ENCODE measurements at places on chromosomes 2 and 18.

DNA sequence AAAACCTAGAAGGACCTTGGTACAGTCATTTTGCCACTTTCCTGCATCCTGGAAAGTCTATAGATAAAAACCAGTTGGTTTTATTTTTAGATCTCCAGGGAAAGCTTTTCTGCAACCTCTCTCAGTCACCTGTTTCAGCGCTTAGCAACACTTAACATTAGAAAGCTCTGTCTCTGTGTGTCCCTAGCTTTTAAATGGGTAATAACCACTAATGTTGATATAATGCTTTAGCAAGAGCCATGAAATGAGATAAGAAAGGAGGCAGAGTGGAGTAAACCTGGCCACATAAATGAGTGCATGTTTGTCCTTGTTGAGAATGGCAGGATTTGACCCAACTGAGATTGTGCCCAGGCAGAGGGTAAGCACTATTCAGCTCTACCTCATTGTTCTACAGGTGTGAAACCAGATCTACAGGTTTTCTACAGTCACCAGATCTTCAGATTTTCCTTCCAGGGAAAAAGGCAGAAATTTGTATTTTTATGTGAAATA is 44.8 kb downstream of the MARCHF4 start:
- DNase-seq, result no peak

DNA sequence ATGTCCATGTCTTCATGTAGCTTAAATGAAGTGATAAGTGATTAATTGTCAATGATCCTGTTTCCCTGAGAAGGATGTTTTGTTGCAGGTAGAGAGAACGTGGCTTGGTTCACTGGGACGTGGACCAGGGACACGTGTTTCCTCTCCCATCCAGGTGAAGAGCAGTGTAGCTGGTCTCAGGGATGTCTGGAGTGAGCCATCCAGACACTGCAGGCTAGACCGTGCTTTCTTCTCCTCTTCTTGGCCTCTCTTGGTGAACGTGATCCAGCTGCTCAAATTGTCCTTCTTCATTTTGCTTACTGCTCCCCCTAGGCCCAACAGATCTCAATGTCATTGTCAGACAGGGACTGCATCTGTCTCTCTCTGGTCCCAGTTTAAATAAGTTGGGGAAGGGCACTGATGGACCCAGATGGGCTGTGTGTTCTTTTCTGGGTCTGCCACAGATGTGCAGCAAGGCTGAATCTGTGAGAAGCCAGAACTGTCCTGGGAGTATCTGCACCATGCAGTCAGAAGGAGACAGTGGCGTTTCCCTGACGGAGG is 263.8 kb downstream of the CYRIA start:
- DNase-seq, result no peak

DNA sequence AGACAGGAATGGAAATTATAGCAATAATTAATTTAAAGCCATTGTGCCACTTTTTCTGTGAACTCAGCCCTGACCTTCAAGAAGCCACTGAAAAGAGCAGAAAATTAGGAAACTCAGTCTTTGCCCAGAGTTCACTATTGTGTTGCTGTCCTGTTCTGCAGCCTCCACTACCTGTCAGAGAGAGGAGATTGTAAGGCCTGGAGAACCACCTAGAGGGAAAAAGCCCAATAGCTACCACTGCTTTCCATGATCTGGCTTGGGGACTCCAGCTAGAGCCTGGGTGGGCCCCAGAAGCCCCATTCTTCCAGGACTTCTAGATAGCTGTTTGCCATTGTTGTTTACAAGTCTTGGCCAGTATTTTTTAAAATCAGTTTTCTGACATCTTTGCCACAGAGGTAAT is 176.1 kb upstream of the KLF7 start:
- DNase-seq, result no peak

DNA sequence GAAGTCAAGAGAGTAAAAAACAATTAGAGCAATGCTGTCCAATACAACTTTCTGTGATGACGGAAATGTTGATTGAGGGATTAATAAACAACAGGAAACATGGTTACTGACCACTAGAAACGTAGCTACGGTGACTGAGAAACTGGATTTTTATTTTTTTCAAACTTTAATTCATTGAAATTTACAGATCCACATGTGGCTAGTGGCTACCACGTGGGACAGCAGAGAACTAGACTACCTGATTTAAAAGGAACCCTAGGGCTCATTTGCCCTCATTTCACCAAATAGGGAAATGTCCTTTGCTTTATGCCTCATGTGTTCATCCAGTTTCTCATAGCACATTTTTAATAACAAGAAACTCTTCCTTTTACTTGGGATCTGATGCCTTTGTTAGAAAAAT is 413.0 kb downstream of the TGIF1 start:
- no peak for DNase-seq

DNA sequence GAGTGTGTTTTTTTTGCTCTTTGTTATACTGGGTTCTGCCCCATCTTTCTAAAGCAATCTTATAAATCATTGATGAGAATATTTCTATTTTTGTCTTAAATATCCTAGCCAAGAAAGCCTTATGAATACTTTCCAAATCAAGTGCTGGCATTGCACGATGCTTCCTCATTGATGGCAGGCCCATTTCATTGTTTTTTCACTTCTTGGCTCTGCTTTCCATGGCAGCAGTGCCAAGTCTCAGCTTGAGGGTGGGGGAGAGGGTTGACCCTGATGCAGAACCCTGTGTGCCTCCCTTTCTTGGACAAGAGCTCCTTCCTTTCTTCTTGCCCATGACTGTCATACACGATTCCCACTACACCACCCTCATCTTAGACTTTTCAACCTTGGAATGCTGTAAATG is 16.7 kb upstream of the CELF4 start:
- DNase-seq, result no peak

- no peak for DNase-seq
Measured at GRCh38 chr2:105760639-105761337, 16.1 kb downstream of the NCK2 start.

DNA sequence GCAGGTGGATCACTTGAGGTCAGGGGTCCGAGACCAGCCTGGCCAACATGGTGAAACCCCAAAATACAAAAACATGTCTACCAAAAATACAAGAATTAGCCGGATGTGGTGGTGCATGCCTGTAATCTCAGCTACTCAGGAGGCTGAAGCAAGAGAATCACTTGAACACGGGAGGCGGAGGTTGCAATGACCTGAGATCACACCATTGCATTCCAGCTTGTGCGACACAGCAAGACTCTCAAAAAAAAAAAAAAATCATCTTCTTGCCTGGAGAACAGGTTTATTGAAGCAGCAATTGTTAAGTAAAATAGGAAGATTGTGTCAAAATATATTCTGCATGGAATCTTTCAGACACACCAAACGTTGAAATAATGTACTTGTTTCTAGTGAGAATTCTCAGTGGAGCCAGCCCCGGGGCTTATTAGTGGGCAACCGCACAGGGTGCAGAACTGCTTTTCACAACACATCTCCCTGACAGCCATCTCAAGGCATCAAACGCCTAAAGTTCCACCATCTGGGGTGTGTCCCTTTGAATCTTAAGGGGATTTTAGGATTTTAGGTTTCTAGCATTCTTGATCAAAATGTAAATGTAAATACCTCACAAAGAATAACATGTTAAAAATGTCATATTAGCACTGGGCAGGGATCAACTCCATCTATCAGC is 28.6 kb upstream of the PPP4R1 start:
- no peak for DNase-seq

- DNase-seq, result no peak
Measured at GRCh38 chr2:71826826-71827523, 320.7 kb downstream of the CYP26B1 start.

GRCh38 chr2:218077464-218078216 is 8.6 kb downstream of the RUFY4 start:
- DNase-seq, result no peak

GRCh38 chr2:191165176-191165643 is 14.4 kb upstream of the STAT4 start:
- DNase-seq, result no peak

DNA sequence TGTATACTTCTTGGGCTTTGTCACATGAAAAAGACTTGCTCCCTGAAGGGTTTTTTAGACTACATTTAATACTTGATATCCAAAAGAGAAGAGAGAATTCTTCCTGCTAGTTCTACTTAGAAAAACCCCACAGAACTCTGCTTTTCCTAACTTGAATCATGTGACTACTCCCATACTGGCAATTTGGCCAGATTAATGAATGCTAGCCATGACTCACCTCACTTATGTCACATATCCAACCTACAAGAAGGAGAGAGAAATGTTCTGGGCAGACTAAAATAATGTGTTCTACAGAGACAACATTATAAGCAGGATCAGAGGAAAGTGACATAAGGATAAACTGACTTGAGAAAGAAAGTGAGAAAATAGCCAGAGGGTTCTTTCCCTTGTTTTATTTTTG is 249.3 kb upstream of the GULP1 start:
- no peak for DNase-seq

DNA sequence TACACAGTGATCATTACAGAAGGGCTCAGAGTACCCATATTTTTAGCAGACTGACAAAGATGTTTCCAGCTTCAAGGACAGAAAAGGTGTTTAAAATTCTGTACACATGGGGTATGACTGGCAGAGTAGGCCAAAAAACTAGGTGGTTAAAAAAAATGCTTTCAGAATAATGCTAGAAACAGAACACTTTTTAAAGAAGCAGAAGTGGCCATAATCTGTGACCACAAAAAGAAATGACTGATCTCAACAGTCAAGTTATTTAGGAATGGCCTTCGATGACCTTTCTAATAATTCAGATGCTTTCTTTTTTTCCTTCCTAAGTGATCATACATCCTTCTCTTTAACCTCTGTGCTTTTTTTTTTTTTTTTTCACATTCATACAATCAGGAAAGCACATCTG is 4.1 kb upstream of the AQP4 start:
- DNase-seq, result no peak

DNA sequence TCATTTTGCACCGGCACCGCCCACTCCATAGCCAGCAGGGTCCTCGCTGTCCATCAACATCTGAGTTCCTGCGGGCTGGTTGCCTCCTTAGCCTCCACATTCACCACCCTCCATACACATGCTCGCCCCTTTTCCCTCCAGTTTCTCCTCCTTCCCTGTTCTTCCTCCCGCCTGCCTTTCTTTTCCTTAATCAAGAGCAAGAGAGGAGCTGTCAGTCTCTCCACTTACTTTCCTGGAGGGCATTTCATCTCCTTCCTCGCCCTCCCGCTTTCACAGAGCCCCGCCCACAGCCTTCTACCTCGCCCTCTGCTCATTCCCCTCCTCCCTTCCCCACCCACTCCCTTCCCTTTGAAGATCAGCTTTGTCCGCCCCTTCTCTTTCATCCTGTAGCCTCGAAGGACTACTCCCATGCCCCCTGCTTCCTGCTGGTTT is 13.8 kb upstream of the ZBTB7C start:
- no peak for DNase-seq

- DNase-seq, result no peak
Measured at GRCh38 chr2:164565359-164565758, 55.9 kb downstream of the GRB14 start.

DNA sequence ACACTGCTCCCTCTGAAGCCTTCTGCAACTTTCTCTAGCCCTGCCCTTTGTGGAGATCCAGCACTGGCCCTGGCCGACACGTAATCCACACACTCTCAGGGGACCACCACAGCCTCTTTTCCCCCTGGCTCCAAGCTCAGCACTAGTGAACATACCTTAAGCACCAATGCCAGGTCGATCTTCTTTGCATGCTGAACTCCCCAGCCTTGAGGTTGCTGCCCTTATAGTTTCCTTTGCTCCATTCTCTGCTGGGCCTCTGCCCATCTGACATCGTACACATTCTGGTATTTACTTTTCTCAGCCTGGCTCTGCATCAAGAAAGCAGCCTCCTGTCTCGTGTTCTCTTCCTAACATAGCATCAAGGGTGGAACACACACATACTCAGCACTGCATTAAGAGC is 361.5 kb downstream of the LPIN1 start:
- DNase-seq, result no peak

- no peak for DNase-seq
Measured at GRCh38 chr2:222232372-222232771, 66.4 kb downstream of the PAX3 start.

DNA sequence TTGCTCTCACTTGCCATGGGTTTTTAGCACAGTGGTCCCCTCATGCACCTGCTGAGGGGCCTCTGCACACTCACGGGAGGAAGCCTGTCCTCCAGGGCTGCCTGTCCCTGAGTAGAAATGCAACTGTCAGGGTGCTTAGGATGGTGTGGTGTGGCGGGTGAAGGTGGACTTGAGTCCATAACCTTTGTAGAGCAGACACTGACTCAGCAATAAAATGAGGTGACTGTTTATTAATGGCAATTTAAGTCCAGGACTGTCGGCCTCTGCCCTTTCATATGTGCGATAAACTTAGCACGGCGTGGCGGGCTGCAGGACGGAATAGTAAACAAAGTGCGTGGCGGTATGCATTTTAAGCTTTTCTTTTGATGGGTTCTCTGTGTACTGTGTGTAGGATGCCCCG is 188.2 kb downstream of the LDLRAD4 start:
- no peak for DNase-seq

DNA sequence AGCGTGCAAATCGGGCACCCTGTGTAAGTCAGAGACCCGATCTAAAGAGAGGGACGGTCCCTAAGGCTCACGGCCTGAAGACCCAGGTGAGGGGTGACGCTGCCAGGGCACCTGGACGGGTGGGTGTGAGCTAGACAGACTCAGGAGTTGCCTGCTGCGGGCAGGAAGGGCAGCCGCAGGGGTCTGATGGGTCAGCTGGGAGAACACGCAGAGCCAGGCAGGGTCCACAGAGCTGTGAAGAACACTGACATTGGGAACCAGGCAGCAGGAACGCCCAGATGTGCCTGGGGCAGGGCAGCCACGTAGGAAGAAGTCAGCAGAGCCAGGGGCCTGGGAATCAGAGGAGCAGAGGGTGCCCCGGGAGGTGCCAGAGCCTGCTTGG is 25.9 kb downstream of the HDAC4 start:
- DNase-seq, result no peak

- DNase-seq, result no peak
Measured at GRCh38 chr2:9178110-9178903, 28.3 kb upstream of the ASAP2 start.

- no peak for DNase-seq
Measured at GRCh38 chr18:60668583-60668982, 296.0 kb upstream of the MC4R start.

- DNase-seq, result no peak
Measured at GRCh38 chr2:21332993-21333625, 209.3 kb downstream of the TDRD15 start.

GRCh38 chr18:63192885-63193349 is 126.7 kb downstream of the BCL2 start:
- DNase-seq, result no peak

DNA sequence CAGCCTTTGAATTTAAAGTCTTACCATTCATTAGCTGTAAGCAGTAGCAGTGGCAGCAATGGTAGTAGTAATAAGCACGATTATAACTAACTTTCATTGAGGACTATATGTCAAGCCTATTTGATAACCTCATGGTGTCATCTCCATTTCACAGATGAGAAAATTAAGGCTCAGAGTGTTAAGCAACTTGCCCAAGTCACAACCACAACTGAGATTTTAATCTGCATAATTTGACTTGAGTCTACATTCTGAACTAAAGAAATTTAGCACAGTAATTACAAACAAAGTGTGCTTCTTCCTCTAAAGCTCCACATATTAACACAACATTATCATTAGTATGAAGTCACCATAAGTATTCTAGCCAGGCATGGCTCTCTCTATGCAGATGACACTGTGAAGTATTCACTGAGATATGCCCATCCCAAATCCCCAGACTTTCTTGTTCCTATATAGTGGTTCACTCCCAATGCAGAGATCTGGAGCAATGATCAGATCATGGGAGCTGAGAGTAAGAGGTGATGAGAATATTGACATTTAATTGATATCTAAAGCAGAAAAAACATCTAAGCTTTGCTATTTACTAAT is 120.2 kb downstream of the ATAD2B start:
- DNase-seq, result no peak

GRCh38 chr18:57077786-57078552 is 68.9 kb upstream of the BOD1L2 start:
- no peak for DNase-seq
